ENCODE measurements at places on chromosomes 4 and X.

DNA sequence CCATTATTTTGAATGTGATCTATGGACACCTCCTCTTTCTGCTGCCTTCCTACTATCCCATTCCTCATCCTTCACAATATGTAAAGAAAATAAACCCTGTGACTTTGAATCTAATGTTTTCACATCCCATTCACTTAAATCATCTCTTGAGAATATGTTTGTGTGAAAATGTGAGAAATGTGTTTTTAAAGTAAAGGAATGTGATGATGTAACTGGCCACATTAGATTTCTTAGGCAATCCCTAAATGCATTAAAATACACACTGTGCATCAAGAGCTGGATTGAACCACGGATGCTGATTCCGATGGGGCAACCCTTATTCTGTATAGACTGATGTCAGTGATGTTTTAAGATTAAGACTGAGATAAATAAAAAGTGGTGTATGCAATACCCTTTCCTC, 558.9 kb upstream of the TENM3 start:
- no peak overlapping the region for H3K27ac ChIP-seq
- DNase-seq: no peak
- H3K27me3 ChIP-seq: no peaks in the 10 kb centered on the region
- H3K36me3 ChIP-seq: no peaks in the 10 kb centered on the region
- H3K4me1 ChIP-seq: peaks cover 4% of the 10 kb centered on the region

GRCh38 chr4:21013501-21013900, 313.2 kb downstream of the PACRGL start:
- no peak overlapping the region for H3K4me3 ChIP-seq
- H3K27ac ChIP-seq: no peak overlapping the region
- H3K4me1 ChIP-seq: peaks cover 5% of the 10 kb centered on the region
- no peaks in the 10 kb centered on the region for H3K36me3 ChIP-seq

GRCh38 chr4:8819473-8820177, 52.0 kb downstream of the HMX1 start:
- DNase-seq: no peak
- no peak overlapping the region for H3K27ac ChIP-seq
- H3K4me1 ChIP-seq: peaks cover 9% of the 10 kb centered on the region
- H3K4me3 ChIP-seq: no peak overlapping the region

GRCh38 chr4:78737035-78737434, 39.1 kb upstream of the BMP2K start:
- DNase-seq: no peak
- H3K4me1 ChIP-seq: no peaks in the 10 kb centered on the region
- no peak overlapping the region for H3K27ac ChIP-seq

GRCh38 chrX:39264023-39264422, 462.8 kb downstream of the MID1IP1 start:
- H3K27me3 ChIP-seq: peaks cover 5% of the 10 kb centered on the region
- no peak for DNase-seq

GRCh38 chrX:152907084-152907651, 9.3 kb downstream of the ZNF185 start:
- peaks cover 6% of the 10 kb centered on the region for H3K36me3 ChIP-seq
- H3K27ac ChIP-seq: no peak overlapping the region
- peaks cover 2% of the 10 kb centered on the region for H3K27me3 ChIP-seq
- peak; percentile 52 for DNase-seq
- peak overlapping the region; percentile 75 for H3K4me3 ChIP-seq
- H3K4me1 ChIP-seq: peaks cover 43% of the 10 kb centered on the region

- no peaks in the 10 kb centered on the region for H3K36me3 ChIP-seq
- no peaks in the 10 kb centered on the region for H3K4me1 ChIP-seq
- no peaks in the 10 kb centered on the region for H3K27me3 ChIP-seq
These were observed 1290.9 kb downstream of the PCDH18 start for GRCh38 chr4:136241221-136241986.
